ENCODE measurements at places on chromosomes 4 and X.

- no peak for DNase-seq
Measured at GRCh38 chrX:56503941-56504673, 59.3 kb upstream of the UBQLN2 start.

GRCh38 chr4:110867251-110867960, 244.5 kb upstream of the PITX2 start:
- DNase-seq, result no peak

GRCh38 chrX:21973321-21974010, 33.0 kb downstream of the SMS start:
- DNase-seq, result no peak

GRCh38 chr4:85909851-85910250, 434.9 kb downstream of the ARHGAP24 start:
- no peak for DNase-seq

DNA sequence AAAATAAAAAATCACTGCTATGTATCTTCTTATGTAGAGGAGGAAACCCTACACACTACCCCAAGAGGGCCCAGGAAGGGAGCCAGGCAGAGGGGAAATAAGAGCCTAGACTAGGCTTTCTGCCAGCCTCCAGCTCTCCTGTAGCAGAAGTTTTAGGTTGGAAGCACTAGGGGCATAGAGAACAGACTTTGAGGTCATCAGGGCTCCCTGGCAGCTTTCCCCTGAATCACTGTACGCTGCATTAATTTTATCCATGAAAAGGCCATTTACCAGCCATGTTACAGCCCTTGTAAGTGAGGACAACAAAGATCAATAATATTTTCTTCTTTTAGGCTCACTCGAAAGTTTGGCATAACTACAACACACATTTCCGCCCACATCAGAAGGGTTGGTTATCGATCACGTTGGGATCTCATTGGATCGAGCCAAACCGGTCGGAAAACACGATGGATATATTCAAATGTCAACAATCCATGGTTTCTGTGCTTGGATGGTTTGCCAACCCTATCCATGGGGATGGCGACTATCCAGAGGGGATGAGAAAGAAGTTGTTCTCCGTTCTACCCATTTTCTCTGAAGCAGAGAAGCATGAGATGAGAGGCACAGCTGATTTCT, 24.7 kb downstream of the RPL9 start:
- DNase-seq, result no peak

- peak; percentile 88 for DNase-seq
Measured at GRCh38 chrX:129931411-129932015, 25.5 kb downstream of the UTP14A start.

DNA sequence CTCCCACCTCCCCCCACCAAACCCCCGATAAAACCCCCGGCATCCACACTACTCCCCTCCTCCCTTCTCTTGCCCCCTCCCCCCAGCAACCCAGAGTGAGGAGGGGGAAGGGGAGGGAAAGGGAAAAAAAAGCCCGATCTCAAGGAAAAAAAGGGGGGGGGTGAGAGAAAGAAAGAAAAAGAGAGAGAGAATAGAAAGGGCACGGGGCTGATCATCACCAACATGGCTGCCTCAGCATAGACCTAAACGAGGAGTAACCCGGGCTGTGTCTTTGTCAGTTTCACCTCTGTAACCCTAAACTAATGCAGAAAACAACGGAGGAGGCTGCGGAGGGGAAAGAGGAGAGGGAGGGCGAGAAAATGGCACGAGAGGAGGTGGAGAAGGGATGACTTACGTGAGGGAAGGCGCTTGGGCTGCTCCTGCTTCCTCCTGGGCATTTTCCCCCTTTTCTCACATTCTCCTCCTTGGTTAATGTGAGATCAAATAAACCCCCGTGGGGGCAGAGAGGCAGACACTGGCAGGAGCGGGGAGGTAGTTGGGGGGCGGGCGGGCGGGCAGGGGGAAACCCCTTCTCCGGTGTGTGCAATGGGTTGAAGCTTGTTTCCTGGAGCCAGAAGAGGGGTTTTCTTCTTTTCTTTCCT, 532 bp downstream of the ZNF827 start:
- no peak for DNase-seq

DNA sequence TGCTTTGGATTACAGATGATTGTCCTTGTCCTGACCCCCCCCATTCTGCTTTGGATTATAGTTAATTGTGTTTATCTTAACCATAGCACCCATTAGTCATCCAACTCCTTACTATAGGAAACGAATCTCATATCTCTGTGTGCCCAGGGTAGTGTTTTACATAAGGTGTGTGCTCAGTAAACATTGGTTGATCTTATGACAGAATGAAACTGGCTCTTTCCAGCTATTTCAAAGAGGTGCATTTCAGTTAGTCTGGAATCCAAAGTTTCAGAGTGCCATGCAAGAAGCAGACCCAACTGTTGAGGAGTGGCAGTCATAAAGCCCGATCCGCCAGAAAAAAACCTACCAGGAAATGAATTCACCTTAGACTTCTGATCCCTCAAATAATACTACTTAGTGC, 14.7 kb downstream of the TRIM2 start:
- peak; percentile 87 for DNase-seq

DNA sequence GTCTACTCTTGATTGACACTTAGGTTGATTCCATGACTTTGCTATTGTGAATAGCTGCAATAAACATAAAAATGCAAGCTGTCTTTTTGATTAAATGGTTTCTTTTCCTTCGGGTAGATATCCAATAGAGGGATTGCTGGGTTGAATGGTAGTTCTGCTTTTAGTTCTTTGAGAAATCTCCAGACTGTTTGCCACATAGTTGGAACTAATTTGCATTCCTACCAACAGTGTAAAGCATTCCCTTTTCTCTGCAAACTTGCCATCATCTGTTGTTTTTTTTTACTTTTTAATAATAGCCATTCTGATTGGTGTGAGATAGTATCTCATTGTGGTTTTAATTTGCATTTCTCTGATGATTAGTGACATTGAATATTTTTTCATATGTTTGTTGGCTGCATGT, 122.2 kb upstream of the PRKG2 start:
- DNase-seq, result no peak

- peak; percentile 53 for DNase-seq
Measured at GRCh38 chr4:95107635-95108034, 349.9 kb downstream of the BMPR1B start.

GRCh38 chr4:184857441-184858121, 31.8 kb upstream of the ACSL1 start:
- no peak for DNase-seq

GRCh38 chrX:47497271-47497888, 14.4 kb upstream of the ZNF41 start:
- no peak for DNase-seq

DNA sequence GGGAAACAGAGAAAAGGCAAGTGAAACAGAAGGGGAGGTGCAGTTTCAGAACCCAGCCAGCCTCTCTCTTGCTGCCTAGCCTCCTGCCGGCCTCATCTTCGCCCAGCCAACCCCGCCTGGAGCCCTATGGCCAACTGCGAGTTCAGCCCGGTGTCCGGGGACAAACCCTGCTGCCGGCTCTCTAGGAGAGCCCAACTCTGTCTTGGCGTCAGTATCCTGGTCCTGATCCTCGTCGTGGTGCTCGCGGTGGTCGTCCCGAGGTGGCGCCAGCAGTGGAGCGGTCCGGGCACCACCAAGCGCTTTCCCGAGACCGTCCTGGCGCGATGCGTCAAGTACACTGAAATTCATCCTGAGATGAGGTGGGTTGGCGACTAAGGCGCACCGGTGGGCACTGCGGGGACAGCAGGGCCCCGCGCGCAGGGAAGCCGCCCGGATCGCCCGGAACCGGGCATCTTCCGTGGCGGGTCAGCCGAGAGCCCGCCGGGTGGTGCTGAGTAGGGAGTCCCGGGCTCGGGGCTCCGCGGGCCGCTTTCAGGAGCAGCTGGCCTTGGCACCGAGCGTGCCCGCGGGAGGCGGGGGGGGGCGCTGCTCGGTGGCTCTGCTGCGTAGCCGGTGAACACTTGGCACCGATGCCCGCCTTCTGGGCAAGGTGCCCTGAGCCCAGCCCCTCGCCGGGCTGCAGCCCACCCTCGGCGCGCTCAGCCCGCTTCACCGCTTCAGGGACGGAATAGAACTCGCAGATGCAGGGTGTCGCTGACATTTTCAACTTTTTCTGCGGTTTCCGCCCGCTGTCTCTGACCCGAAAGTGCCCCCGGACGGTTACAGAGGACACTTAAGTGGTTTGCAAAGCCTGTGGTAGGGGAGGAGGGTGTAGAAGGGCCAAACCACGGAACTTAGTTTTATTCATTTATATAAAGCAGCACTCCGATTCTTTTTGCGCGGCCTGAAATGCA, at the start of gene CD38:
TSS of gene CD38 (plus strand) at position 40 of the 953 bp plus-strand sequence. CDS start at position 127, 87 bp downstream.
- DNase-seq, result no peak

GRCh38 chrX:147846676-147847075, 65.0 kb upstream of the FMR1 start:
- no peak for DNase-seq

DNA sequence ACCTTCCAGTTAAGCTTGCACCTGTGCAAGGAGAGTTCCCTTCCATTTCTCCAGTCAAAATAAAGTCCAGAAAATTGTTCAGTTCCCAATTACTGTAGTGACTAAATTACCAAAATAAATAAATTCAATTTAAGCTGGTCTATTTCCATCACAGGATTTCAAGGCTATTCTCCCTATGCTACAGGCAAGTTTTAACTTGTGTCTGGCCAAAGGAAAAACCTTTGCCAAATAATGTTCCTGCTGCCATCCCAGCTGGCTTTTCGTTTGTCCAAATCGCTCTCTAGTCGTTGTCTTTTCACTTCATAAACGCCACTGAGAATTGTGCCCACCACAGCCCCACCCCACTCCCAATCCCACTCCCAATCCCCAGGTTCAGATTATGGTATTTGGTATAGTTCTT, 2.4 kb downstream of the KCTD8 start:
- DNase-seq, result peak; percentile 8

GRCh38 chrX:134669378-134670098, 11.3 kb upstream of the PLAC1 start:
- no peak for DNase-seq

GRCh38 chr4:36638273-36638811, 356.9 kb downstream of the DTHD1 start:
- DNase-seq, result no peak

- peak; percentile 30 for DNase-seq
Measured at GRCh38 chrX:14899607-14900006, 26.4 kb downstream of the MOSPD2 start.

DNA sequence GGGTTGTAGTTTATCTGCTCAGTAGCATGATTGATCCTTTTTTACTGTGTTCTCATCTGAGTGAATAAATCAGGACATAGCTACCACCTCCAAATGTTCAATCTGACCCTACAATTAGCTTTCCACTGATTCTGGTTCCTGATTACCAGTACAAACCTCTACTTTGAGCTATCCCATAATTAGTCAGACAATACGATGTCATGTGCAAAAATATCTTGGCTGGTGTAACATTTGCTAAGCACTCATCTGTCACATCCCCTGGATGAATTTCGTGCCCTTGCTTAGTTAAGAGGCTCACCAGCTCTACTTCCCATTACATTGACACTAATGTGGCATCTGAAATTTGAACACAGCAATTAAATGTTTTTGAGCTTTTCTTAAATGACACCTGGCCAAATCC, 1101.0 kb upstream of the PCDH7 start:
- no peak for DNase-seq

- no peak for DNase-seq
Measured at GRCh38 chrX:100995469-100995868, 26.0 kb downstream of the ARL13A start.
